Activated CD4-positive, CD25-positive, alpha-beta regulatory T cell (primary cell): ENCODE measurements at places on chromosomes 11 and 22.

DNA sequence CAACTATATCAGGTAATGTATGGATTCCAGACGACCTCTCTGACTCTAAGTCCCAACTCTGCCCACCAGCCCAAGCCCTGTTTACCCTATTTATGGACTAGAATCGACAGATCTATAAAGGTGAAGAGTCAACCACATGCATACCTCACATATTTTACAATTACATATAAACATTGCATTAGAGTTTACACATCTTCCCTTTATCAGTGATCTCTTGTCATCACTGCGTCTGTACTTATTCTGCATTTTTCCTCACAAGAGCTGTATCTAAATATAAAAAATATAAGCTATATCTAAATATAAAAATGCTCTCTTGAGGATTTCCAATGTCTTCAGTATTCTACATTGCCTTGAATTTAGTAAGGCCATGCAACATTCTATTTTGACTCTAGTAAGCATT is 8.5 kb downstream of the FIBIN start:
- no peak for DNase-seq

GRCh38 chr22:47044722-47045535 is 282.5 kb downstream of the TBC1D22A start:
- no peak for DNase-seq

DNA sequence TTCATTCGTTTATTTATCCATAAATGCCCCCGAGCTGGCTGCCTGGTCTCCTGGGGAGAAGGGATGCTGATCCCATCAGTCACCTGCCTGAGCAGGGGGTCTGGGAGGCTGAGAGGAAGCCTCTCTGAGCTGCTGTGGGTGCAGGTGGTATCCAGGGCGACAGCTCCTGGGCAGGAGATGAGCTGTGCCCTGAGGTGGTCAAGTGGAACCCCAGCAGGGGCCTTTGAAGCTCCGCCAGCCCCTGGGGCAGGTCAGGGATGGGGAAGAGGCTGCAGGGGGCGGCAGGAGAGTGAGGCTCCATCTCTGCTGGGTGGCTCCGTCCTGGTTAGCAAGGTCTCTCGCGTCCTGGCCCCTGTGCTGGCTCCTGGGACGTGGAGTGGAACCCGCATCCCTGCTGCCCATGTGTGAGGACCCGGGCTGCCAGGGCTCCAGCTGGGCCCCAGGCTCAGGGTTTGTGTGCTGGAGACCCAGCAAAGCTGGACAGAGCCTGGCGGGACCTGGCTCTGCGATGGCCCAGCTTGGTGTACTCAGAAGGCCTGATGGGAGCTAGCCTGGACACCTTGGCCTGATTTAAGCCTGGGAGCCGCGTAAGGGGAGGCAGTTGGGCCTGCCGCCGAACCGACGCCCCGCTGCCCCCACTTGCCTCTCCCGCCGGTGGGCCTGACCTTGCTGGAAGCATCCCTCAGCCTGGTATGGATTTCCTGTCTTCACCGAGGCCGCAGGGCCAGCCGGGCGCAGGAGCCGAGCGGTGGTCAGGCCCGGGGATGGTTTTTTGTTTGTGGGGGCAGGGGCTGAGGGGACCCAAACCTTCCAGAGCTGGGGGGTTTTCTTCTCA is 44.5 kb downstream of the RTN4R start:
- no peak for DNase-seq

- no peak for DNase-seq
These were observed 24.9 kb downstream of the WNT11 start for GRCh38 chr11:76181371-76181770.

- no peak for DNase-seq
These were observed 85.5 kb downstream of the AMBRA1 start for GRCh38 chr11:46508360-46508759.

DNA sequence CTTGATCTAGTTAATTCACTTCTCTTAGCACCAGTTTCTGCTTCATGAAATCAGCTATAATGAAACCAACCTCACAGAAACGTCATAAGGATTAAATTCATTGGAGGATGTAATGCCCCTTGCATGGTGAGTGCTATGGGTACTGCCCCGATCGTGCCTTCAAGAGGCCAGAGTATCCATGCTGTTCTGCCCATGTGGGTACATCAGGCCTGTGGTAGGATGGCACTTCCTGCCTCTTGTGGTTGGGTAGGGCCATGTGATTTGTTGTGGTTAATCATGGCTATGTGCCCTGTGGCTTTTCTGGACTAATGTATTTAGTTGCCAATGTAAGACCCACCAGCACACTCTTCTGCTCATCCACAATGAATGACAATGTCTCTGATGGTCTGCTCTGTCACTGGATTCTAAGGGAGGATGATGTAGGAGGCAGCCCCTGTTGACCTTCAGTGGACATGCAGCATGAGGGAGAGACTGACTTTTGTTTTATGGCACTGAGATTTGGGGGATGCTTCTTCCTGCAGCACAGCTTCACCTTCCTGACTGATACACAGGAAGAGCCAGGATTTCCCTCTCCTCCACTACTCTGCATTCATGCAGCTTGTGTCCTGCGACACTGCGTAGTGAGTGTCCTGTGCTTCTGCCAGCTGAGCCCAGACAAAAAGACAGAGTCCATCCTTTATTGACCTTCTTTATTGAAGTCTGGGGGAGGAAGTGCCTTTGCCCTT is 66.2 kb downstream of the DHCR7 start:
- DNase-seq = no peak

DNA sequence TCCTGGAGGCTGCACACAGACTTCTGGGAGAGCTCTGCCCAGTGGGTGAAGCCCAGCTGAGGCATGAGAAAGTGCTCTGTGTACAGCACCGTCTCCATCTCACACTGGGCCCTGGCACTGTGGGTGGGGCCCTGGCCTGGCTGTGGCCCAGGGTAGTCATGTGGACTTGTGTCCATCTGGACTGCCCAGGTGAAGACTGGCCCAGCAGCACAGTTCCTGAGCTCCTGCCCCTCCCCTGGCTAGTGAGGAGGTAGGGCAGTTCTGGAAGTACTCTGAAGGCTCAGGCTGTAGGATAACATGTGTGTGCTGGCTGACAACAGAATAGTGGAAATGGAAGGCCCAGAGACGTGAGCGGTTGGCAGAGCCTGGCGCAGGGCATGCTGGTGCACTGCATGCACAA is 35.4 kb downstream of the RSPH14 start:
- no peak for DNase-seq

DNA sequence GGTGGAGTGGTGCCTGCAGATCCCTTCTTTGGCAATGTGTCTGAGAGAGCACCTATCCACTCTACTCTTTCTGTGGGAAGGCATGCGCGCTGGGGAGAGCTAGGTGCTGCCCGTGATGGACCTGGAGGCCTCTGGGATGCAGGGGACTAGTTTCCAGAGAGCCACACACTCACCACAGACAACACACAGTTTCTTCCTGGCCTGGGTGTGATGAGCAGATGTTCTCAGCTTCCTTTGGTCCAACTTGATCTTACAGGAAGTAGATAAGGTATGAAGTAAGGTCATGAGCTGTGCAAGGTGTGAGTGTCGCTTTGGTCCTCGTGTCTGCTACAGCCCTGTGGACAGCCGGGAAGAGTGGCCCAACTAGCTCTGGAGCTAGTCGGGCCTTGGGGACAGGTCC is 27.3 kb upstream of the SUSD2 start:
- no peak for DNase-seq

DNA sequence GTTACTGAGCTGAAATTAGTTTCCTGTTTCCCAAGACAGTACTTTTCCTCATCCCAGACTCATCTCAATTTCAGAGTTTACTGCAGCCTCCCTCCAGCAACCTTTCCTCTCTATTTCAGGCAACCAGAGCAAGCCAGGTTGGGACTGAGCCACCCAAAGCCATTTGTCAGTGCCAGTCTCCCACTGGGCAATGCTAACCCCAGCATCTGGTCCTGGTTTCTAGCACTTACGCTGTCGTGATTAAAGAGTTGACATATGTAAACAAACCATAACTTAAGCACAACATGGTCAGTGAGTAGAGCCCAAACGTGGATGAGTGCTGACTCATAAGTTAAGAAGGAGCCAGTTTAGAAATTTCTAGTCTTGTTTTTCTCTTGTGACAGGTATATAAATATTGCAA is 119.6 kb upstream of the BLID start:
- DNase-seq = no peak

GRCh38 chr11:116930586-116930985 is 93.2 kb upstream of the APOA1 start:
- no peak for DNase-seq

- no peak for DNase-seq
These were observed 15.0 kb downstream of the LRRC32 start for GRCh38 chr11:76655501-76656049.

DNA sequence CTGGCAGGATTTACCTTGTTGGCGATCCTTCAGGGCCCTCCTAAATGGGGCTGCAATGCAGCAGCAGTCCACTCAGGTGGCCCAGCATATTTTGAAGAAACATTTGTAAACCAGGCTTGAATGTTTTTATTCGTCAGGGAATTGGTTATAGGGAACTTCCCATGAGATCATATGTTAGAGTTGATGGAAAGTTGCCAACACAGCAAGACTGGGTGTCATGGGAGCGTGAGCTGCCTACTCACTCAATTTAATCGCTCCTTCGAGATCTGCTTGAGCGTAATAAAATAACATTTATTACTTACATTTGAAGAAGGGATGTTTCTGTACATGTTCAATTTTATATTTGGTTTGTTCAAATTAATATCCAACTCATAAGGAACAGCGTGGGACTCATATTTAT is 19.4 kb downstream of the OR2AT4 start:
- DNase-seq = no peak

DNA sequence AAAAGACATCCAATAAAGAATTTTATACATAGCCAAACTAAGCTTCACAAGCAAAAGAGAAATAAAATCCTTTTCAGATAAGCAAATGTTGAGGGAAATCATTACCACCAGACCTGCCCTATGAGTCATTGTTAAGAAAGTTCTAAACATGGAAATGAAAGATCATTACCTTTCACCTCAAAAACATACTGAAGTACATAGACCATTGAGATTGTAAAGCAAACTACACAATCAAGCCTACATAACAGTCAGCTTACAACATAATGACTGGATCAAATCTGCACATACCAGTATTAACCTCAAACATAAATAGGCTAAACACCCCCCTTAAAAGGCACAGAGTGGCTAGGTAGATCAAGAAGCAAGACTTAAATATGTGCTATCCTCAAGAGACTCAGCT is 501.0 kb upstream of the LUZP2 start:
- DNase-seq = no peak

DNA sequence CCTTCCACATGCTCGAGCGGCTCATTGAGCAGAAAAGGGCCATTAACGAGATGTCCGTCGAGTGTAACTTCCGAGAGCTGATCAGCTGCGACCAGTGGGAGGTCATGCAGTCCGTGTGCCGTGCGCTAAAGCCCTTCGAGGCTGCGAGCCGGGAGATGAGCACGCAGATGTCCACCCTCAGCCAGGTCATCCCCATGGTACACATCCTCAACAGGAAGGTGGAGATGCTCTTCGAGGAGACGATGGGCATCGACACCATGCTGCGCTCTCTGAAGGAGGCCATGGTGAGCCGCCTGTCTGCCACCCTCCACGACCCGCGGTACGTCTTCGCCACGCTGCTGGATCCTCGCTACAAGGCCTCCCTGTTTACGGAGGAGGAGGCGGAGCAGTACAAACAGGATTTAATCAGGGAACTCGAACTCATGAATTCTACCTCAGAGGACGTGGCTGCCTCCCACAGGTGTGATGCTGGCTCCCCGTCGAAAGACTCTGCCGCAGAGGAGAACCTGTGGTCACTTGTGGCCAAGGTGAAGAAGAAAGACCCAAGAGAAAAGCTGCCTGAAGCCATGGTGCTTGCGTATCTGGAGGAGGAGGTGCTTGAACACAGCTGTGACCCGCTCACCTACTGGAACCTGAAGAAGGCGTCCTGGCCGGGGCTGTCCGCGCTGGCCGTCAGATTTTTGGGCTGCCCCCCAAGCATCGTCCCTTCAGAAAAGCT is 31.7 kb downstream of the ALG12 start:
- no peak for DNase-seq

- DNase-seq = no peak
These were observed 4.4 kb downstream of the UBASH3B start for GRCh38 chr11:122659676-122660554.

- no peak for DNase-seq
These were observed 29.3 kb downstream of the LINC01488 start for GRCh38 chr11:69510471-69511357.

GRCh38 chr22:46626356-46626755 is 6.2 kb downstream of the GRAMD4 start:
- DNase-seq = no peak

DNA sequence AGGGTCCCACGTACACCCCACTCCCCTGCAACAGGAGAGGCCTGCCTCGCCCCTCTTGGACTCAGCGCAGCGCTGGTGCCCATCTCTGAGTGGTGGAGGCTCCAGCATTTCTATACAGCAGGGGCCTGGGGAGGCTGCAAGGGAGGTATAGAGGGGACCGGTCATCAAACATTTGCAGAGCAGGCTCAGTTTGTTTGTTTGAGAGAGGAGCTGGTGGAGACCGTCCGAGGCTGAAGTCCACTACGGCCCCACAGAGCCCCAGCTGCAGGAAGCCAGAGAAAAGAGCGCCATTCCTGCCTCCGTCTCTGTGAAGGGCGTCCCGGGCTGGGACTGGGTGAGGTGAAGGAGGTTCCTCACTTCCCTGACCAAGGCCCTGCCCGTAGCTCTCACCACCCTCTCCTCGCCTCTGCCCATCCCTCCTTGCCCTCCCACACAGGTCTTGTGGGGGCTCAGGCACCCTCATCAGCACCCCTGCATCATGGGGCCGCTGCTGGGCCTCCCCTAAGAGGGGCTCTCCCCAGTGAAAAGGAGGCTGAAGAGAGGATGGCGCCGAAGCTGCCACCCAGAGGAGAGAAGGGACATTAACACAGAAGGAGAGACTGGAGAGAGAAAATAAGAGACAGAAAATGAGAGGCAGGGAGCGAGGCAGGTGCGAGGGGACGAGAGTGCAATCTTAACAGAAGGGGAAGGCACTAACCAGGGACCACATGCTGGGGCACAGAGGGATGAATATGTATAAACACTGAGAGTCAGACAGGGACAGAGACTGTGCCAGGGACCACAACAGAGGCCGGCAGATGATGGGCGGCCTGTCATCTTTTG is 24.5 kb downstream of the RPUSD4 start:
- no peak for DNase-seq

DNA sequence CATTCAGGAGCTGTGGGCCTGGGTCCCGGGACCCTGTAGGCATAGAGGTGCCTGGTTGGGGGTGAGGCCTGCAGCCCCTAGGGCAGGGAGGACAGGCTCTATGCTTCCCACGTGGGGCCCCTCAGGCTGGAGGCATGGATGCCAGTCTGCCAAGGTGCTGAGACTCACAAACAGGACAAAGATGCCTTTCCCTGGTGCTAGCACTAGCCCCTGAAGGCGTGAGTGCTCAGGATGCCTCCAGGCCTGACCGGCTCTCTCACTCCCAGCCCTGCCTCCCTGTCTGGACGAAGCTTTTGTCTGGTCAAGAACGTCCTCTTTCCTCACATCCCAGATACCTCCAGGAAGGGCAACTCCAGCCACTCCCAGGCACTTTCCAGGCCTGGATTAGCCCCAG is 2.1 kb downstream of the CDC42BPG start:
- DNase-seq = no peak

GRCh38 chr11:127035824-127036223 is 35.3 kb upstream of the KIRREL3 start:
- no peak for DNase-seq

DNA sequence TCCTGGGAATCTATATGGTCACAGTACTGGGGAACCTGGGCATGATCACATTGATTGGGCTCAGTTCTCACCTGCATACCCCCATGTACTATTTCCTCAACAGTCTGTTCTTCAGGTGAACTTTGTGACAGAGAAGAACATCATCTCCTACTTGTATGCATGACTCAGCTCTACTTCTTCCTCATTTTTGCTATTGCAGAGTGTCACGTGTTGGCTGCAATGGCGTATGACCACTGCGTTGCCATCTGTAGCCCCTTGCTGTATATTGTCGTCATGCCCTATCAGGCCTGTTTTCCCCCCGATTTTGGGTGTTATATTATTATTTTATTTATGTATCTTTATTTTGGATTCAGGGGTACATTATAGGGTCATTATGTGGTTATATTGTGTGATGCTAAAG is 2.4 kb upstream of the OR8G1 start:
- DNase-seq = no peak
